ENCODE measurements at places on chromosomes 11 and 22.

DNA sequence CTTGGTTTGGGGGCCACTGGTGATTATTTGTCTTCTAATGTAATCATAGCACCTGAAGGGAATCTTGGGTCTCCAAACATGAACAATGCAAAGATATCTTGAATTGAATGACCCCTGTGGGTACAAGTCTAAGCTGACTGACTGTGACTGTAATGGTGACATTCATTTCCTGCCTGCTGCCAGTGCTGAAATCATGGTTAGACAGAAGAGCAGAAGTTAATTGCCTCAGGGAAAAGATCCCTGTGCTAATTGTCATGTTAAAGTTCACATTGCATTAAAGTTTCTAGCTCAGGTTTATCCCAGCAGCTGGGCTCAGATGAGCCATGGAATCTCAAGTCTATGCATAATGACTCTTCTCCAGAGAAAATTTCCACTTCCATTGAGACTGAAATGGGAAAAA is 772.0 kb downstream of the ETS1 start:
- DNase-seq: no peak

- no peak for DNase-seq
Measured at GRCh38 chr11:111586388-111586831, 15.8 kb upstream of the SIK2 start.

GRCh38 chr11:107017433-107018218 is 650 bp downstream of the GUCY1A2 start:
- DNase-seq: no peak

DNA sequence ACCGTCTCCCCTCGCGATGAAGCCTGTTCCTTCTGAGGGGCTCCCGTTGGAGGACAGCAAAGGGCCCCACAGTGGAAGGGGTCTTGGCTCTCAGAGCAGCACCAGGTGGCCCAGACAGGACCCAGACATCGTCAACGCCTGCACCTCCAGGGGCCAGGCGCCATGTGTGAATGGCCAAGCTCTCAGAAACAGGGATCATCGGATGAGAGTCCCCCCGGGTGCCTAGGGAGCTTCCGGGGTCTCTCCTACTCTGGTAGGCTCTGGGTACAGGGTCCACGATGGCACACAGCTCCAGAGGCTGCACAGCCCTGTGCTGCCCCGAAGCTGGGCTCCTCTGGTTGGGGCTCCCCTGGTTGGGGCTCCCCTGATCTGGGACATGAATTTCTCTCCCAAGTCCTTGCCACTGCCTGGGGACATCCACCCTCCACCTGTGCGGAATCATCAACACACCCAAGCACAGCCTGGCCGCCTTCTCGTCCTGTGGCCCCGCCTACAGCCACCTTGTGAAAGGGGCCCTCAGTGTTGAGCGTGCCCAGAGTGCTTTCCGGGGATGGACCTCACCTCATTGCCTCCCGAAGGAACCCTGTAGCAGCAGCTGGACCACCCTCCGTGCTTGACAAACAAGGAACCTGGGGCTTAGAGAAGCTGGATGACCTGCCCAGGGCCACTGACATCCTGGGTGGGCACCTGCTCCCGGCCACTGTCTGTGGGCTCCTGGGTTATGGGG is 929.0 kb downstream of the BRD1 start:
- no peak for DNase-seq

- DNase-seq: no peak
Measured at GRCh38 chr11:134200688-134201087, 23.1 kb downstream of the NCAPD3 start.

GRCh38 chr22:22657712-22658111 is 13.3 kb downstream of the GGTLC2 start:
- DNase-seq: no peak

DNA sequence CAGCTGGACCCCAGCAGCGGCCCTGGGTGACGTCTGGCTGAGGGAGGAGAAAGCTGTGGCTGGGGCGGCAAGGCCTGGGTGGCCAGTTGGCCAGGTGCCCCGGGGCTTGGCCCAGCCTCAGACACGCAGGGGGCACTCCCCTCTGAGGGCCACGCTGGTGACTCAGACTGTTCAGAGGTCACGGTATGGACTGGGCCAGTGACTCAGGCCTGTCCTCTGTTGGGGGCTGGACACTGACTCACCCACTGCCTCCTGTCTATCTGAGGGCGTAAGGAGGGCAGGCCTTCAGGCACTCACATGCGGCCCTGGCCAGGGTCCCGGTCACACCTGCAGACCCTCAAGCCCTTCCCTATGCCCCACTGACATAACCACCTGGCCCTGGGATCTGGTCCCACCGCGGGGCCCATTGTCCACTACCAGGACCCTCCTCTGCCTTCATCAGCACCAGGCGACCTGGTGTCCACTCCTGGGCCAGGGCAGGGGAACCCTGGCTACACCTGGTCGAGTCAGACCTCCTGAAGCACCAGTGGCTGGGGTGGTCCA is 3.7 kb upstream of the MUC5AC start:
- no peak for DNase-seq

DNA sequence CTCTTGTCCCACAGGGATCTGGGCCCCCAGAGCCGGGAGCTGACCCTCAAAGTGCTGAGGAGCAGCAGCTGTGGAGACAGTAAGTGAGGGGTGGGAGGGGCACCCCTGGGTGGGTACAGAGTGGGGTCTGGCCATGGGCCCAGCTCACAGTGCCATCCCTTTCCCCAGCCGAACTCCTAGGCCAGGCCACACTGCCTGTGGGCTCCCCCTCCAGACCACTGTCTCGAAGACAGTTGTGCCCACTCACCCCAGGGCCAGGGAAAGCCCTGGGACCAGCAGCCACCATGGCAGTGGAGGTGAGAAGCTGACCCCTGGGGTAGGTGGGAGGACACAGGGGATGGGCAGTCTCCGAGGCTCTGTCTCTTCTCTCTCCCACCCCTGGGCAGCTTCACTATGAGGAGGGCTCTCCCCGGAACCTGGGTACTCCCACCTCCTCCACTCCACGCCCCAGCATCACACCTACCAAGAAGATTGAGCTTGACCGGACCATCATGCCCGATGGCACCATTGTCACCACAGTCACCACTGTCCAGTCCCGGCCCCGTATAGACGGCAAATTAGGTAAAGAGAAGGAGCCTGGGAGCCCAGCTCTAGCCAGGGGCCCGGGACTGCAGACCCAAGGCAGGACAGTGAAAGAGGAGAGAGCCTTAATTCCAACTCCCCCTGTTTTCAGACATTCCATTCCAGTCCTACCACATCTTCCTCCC is 5.3 kb downstream of the C2CD2L start:
- no peak for DNase-seq

GRCh38 chr22:20028855-20029549 is 8.1 kb downstream of the TANGO2 start:
- DNase-seq: no peak

DNA sequence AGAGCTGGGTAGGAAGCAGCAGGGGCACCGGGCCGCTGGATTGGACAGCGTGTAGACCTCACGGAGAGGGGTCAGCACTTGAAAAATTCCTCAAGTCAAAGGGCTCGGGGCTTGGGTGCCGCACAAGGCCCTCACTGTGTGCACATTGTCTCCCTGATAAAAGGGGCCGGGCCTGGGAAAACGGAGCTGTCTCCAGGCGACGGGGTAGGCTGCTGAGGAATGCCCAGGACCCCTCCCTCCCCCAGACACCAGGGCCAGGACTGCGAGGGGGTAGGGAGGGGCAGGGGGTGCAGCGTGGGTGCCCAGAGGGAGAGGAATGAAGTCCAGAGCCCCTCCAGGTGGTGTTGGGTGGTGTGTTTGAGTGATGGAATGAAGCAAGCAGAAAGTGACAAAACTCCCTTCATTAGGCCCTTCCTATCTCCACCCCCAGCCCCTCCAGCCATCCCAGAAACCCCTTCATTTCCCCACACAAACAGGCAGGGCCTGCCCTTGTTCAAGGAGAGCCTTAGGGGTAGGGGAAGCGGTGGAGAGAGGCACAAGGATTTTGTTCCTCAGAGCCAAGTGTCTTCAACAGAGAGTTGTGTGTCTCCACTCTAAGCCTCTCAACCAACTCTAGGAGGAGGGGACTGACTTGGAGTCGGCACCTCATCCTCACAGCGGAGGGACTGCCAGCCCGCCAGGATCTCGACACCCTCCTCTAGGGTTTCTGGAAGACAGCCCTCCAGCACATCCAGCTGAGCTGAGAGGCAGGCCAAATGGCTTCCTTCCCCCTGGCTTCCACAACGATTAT is 63.9 kb downstream of the SYN3 start:
- no peak for DNase-seq

- no peak for DNase-seq
Measured at GRCh38 chr11:61536676-61537270, 28.2 kb downstream of the LRRC10B start.

- no peak for DNase-seq
Measured at GRCh38 chr11:112511911-112512310, 251.3 kb upstream of the PLET1 start.

GRCh38 chr11:36081274-36081945 is 137.5 kb downstream of the LDLRAD3 start:
- no peak for DNase-seq

GRCh38 chr11:125923012-125923579 is 18.8 kb downstream of the DDX25 start:
- no peak for DNase-seq

DNA sequence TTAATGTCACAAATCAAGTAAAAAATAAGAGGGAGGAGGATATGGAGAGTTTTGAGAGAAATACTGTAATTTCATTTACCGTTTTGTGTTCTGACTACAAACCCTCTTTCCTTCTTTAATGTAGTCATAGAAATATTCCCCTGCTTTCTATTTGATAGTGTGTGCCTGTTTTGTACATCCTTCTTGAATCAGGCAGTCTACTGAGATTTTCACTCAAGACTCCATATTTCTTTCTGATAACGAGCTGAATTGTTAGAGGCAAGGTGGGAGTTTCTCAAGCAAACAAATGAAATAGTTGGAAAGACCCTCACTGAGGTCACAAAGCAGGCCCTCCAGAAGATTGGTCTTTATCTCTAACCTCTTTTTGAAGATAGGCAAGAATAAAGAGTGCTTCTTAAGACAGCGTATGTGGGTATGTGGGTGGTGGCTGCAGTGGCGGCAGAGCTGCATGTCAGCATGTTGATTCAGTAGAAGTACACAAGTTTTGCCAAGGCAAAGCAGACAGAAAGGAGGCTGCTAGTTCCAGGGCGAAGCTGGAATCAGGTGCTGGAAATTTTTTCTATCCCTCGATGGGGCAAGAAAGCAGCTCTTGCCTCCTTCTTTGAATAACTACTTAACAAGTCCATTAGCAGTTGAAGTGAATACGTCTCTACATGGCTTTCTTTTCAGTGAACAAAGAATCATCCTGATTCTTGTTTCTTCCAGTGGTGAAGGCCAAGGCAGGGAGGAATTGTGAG is 164.2 kb downstream of the FAM76B start:
- no peak for DNase-seq

- no peak for DNase-seq
Measured at GRCh38 chr11:3627291-3627690, 14.5 kb downstream of the ART5 start.

DNA sequence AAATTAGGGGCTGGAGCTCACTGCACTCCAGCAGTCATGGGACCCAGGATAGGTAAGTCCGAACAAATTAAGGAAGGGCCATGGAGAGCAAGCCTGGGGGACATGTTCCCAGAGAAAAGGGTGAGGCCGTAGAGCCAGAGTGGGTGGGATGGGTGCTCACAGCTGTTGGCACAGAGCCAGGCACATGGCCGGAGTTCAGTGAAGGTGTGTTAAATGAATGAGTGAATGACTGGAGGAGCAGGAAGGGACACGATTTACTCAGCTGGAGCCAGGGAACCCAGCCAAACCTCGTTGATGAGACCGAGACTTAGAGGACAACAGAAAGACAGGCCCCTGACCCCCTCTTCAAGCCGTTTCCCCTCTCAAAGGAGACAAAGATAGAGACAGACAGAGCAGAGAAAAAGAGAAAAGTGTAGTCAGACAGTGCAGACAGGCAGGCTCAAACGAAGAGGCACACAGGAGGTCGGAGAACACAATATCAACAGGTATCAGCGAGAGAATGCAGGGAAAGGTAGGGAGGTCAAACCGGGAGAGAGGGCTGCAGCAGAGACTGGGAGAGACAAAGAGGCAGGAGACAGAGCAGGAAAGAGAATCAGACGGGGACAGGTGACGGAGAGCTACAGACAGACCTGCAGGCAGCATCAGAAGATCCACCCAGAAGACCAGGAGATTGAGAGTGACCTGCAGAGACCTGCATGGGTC is 590 bp downstream of the SLCO2B1 start:
- DNase-seq: no peak

DNA sequence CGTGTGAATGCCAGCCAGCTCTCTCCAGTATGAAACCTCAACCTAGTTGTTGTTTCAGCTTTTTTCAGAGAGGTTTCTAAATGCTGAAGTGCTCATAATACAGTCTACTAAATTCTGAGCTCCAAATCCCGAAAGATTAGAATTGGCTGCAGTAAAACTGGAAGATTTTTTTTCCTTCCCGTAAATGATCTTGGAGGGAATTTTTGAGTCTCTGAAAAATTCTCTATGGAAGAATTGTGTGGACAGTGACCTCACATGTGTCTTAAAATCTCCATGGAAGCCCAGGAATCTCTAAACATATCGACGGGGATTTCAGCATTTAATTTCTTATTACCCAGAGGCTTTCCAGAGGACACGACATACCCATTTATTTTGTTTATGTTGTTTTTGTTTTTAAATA is 1499.2 kb downstream of the LRRC4C start:
- no peak for DNase-seq

DNA sequence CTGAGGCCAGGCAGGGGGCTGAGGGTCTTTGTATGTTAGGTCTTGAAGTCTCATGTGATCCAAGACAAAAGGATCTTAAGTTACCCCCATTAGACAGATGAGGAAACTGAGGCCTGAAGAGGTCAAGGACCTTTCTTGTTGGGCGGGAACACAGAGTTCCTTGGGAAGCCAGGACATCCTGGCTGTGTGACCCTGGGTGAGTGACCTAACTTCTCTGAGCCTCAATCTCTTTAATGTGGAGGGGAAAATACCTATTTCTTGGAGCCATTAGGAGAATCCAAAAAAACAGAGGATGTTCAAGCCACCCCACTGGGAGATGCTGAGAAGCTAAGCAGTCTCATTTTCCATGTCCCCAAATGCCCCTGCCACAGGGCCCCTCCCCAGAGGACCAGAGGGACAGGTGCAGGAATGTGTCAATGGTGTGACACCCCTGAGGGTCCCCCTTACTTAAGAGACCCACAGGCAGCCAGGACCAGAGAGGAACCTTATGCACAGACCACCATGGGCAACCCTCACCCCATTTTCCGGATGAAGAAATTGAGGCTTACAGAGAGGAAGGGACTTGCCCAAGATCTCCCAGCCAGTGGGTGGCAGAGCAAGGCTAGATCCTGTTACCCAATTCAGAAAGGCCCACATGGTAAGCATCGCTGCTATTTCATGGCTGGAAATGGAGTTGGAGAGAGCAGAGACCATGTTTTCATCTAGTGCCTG is 8.0 kb downstream of the RAC2 start:
- DNase-seq: no peak

DNA sequence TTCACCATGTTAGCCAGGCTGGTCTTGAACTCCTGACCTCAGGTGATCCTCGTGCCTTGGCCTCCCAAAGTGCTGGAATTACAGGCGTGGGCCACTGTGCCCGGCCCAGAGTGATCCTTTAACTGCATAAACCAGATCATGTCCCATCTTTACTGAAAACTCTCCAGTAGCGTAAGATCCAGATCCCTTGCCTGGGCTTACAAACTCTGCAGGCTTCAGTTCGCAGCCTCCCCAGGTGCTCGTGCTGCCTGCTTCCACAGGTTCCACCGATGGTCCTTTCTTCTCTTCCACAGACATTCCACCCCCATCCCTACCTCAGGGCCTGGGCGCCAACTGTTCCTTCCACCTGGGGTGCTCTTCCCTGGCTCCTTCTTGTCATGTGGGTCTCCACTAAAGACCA is 88.8 kb upstream of the SHANK2 start:
- DNase-seq: no peak

GRCh38 chr11:19512618-19513017 is 200.0 kb upstream of the NAV2 start:
- DNase-seq: no peak

Data from DMS 273 treated with DMSO at 0.1 percent for 48 hours (cell line).